ENCODE measurements at places on chromosomes 11 and 22.
A peak's percentile ranks its signal among the peaks of the same experiment; 100 is the strongest.

DNA sequence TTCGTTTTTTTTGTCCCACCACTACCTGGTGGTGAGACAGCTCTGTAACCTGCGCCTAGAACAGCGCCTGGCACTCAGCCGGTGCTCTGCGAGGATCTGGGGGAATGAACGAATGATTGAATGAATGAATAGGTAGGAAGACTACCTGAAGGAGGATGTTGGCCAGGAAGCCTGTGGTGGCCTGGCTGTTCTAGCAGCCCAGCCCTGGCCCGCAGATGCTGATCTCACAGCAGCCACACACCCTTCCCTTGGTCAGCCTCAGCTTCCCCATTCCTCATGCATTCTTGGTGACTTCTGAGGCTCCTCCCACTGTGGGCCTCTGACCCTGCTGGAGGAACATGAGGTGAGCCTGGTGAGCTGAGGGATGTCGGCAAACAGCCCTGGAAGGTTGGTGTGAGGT lies 3.7 kb downstream of the TRPM5 start:
- DNase-seq, result no peak

DNA sequence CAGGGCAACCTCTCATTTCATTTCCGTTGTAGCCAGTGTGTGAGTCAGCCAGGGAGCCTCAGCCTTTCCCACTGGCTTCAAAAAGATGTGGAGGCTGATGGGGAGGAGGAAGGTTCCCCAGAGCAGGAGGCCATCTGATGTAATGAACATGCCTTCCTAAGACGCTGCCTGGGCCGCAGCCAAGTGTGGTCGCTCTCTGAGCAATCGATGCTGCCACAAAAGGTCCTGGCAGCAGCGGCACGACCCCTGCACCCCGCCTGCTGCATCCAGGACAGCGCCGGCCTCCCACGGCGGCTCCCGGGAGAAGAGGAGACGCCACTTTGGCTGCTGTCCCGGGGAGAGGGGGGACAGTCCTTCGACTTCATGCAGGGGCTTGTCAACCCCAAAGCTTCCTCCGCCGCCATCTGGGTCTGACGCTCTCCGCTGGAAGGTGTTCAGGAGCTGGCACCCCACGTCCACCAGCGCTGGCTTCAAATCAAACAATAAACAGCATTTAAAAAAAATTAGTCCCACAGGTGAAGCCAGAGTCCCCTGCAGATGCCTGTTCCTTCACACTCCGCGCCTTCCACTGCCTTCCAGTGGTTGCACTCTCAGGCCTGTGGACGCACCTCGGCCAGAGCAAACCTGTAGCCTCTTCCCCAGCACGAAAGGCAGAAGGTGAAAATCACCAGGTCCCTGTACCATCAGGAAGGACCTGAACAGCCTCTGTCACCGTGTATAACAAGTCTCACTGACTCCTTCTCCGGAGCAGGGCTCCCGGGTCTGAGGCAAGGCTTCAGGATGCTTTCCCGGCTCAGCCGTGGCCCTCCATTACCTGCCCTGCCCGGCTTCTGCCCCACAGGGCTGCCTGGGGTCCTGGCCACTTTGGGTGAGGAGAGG lies 930.7 kb downstream of the BRD1 start:
- peak; percentile 85 for DNase-seq

- no peak for DNase-seq
Observed at GRCh38 chr11:126993599-126993998, 7.0 kb downstream of the KIRREL3 start.

DNA sequence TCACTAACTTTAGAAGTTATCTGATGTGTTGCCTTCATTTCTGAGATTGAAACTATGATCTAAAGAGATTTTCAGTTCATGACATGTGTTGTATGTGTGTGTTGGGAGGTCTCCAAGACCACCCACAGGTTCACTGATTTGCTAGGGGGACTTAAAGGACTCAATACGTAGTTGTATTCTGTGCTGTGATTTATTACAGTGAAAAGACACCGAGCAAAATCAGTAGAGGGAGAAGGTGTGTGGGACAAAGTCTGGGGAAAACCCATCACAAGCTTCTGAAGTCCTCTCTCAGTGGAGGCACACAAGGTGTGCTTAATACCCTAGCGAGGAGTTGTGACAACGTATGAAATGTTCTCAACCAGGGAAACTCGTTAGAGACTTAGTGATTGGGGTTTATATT lies 35.6 kb downstream of the RNF169 start:
- no peak for DNase-seq

GRCh38 chr11:68216171-68216938 lies 3.3 kb upstream of the KMT5B start:
- DNase-seq, result no peak

- DNase-seq, result no peak
Observed at GRCh38 chr11:65432686-65433582, 10.3 kb downstream of the NEAT1 start.

- no peak for DNase-seq
Observed at GRCh38 chr11:114586797-114587196, 8.8 kb downstream of the NXPE4 start.

DNA sequence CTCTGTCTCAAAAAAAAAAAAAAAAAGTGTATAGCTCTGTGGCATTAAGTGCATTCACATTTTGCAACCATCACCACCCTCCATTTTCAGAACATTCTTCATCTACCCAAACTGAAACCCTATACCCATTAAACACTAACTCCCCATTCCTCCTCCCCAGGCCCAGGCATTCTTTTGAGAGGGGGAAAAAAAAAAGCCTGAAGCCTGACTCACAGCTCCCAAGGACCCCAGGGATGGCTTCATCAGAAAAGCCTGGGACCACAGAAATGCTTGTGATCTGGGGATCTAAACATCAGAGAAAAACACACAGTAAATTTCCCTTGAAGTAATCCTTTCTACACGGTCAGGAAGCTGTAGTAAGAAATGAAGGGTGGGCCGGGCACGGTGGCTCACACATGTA lies 10.7 kb upstream of the GTSE1 start:
- DNase-seq, result no peak

DNA sequence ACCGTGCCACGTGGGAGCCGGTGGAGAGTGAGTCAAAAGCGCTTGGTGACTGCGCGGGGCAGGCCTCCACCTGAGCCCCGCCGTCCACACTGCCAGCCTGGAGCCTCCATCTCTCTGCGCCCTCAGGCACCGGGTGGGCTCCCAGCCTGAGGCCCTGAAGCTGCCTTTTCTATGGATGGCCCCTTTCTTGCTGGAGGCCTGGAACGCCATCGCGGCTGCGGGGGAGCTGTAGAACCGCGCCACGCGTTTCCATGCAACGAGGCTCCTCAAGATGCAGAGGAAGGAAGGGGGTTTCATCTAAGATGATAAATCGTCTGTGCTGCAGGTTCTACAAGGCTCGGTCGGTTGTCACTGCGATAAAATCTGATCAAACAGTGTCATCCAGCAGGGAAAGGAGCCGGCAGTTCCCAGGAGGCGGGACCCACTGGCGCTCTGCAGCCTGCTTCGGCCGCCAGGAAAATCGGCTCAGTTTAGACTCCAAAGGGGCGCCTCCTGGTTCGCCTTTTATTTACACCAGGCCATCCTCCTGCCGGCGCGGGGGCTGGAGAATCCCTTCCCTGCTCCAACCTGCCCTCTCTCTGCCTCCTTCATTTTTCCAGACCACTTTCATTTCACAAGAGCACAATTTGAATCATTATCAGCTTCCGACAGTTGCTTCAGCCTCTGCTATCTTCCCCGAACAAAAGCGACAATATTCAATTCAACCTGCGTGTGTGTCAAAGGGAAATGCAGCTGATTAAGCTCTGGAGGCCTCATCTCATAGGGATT lies 624.4 kb downstream of the BRD1 start:
- no peak for DNase-seq

All from urothelium cell line (cell line).